Glutamatergic neuron (in vitro differentiated cells): ENCODE measurements at places on chromosomes 16 and 17. TPM values are rescaled to one million over a fixed set of nuclear protein-coding genes. Genes with fewer than 3 reads are reported as not detected.
A peak's percentile ranks its signal among the peaks of the same experiment; 100 is the strongest.

GRCh38 chr17:44960691-44961090 is 7.4 kb downstream of the C1QL1 start:
- DNase-seq = no peak

- DNase-seq = peak; percentile 62
Observed at GRCh38 chr17:38604479-38605403, 1.0 kb downstream of the SRCIN1 start.

- no peak for DNase-seq
Observed at GRCh38 chr17:11493936-11494335, 104.3 kb upstream of the DNAH9 start.

DNA sequence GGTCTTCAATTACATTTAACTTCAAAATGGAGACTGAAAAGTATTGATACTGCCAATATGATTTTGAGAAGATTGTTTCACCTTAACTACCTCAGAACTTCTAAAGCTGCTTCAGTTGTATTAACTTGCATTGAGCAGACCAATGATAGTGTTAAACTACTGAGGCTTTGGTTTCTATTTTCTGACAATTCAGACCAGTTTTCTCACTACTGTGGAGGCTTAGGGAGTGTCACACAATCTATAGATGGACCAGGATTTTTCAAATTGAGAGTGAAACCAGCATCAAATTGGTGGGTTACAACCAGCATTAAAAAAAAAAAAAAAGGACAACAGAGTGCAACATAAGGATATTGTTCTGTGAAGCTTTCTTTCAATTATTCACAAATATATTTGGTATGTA is 21.2 kb downstream of the COG1 start:
- no peak for DNase-seq

DNA sequence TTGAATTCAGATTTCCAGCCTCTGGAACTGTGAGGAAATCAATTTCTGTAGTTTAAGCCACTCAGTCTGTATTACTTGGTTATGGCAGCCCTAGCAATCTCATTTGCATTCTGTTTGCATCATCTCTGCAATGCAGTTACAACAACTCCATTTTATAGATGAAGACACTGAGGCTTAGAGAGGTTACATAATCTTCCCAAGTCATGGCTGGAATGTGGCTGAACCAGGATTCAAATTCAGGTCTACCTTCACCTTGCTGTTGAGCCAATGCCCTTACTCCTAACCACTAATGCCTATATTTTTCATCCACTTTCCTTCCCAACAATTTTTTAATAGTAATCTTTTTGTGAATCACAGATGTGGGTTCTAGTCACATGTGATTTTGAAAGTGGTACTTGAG is 469.8 kb upstream of the CCL2 start:
- no peak for DNase-seq

- peak; percentile 82 for DNase-seq
Observed at GRCh38 chr16:4371357-4372000, at the start of gene VASN. Gene VASN, plus strand, starts transcription at chr16:4371848. Its CDS starts 9,030 bp downstream, at chr16:4380878.

DNA sequence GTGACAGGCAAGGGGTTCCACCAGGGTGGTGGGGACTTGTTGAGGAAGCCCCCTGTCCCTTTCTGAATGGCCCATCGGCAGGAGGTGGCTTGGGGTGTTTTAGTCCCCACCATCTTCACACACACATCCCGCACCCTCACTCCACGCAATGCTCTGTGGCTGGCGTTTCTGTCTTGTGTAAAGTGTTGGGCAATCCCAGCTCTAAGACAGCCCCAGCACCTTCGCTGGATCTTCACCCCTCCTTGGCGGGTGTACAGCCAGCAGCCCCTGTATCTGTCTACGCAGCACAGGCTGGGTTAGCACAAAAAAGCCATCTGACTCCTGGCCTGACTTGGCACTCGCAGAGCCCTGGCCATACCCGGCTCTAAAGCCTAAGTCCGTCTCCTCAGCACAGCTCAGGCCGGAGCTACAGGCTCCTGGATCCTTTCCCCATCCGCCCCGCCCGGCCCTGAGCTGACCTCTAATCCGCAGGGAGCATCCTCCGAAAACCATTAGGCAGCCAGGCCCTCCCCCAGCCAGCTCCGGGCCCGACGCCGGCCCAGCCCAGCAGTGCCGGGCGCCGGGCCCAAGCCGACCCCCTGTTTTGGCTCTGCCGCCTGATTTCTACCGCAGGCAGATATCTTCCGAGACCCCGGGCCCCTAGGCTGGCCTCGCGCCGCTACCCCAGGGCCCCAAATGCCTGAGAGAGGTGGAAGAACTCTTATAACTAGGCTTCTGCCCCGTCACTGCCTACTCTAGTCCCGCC is 42.4 kb upstream of the TAC4 start:
- peak; percentile 49 for DNase-seq

The ENDOV gene
- 42.1 TPM for total RNA-seq

The FBXO31 gene
- 66.7 TPM for total RNA-seq

The MYH2 gene
- total RNA-seq = not detected

The SF3B3 gene
- 278 TPM for total RNA-seq
